ENCODE measurements at places on chromosomes 2 and 18.

GRCh38 chr2:120204022-120204405, 19.2 kb downstream of the TMEM185B start:
- no peak for DNase-seq

DNA sequence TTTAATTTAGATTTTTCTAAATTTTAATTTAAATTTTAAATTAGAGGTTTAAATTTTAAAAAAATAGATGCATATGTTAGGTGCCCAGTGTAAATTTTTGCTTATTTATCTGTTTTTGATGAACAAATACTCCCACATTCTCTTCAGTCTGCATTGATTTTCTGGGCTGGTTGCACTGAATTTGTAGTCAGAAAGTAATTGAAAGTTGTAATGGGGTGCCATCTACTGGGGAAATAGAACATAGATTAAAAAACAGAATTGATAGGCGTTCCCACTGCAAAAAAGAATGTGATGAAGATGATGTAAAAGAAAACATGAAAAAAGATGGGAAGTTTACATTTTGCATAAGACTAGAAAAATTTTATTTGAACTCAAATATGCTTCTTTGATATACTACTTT, 51.7 kb upstream of the CCDC85A start:
- peak; percentile 61 for DNase-seq

GRCh38 chr2:30349691-30350090, 97.4 kb upstream of the LCLAT1 start:
- no peak for DNase-seq

DNA sequence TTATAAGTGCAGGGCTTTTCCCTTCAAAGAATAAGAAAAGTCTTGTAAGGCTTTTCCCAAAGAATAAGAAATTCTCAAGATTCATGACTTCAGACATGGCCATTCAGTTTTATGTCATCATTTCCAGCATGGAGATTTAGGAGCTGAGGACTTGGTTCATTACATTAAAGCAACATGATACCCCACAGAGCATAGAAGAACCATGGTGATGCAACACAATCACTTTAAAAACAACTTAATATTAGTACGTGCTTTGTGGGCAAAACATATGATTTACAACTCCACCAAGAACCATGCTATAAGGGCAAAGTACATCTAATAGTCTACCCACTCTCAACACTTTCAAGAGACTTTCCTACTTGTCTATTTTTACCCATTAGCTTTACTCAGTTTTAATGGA, 214.4 kb downstream of the SRBD1 start:
- no peak for DNase-seq

DNA sequence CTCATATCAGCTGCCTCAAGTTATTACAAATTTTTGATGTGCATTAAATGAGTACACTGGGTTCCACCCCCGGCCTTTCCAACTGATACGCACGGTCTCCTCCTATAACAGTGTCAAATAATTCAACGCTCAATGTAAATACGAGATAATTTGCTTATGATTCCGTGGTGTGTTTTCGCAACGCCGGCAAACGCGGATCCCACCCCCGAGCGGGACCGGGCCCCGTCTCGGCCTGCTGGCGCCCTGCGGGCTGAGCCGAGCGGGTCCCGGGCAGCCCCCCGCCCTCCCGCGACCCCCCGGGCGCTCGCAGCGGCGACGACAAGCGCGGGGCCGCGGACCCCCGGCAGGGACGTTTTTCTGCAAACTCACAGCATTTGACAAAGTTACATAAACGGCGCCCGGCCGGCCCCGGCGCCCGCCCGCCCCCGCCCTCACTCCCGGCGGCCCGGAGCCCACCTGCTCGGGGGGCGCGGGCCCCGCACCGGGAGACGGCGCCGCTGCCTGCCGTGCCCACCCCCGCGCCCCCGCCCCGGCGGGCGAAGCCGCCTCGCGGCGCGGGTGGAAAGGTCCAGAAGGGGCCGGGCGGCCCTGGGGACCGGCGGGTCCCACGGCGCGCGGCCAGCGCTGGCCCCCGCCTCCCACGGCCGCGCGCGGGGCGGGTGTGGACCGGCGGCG, 762 bp downstream of the HDAC4 start:
- DNase-seq, result no peak

- no peak for DNase-seq
These were observed 67.1 kb downstream of the DIS3L2 start for GRCh38 chr2:232028631-232029030.

DNA sequence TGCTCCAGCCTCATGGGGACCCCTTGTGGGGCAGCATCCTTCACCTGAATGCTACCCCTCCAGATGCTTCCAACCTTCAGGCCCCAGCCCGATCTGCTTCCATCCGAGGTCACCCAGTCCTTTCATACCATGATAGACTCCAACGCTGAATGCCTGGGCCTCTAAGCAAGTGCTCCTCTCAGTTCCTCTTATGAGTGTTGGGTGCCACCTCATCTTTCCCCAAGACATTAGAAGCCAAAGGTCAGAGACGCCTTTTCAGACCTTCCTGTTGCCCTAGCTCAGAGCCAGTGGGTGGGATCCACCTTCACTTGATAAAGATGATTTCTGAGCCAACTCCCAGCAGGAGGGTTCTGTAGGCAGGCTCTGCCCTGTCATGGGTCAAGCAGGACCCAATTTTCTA, 174.5 kb upstream of the MGAT5 start:
- no peak for DNase-seq

GRCh38 chr18:48135436-48135966, 205.0 kb upstream of the SMAD2 start:
- DNase-seq, result no peak

DNA sequence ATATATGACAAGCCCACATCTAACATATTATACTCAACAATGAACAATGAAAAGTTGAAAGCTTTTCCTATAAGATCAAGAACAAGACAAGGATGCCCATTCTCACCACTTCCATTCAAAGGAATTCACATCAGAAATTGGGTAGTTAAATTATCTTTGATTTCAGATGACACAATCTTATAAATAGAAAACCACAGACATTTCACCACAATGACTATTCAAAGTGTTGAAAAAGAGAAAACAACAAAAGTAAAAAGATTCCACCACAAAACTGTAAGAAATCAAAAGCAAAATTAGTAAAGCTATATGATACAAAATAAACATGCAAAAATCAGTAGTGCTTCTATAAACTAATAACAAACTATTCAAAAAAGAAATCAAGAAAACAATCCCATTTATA, 279.7 kb upstream of the MYT1L start:
- no peak for DNase-seq

DNA sequence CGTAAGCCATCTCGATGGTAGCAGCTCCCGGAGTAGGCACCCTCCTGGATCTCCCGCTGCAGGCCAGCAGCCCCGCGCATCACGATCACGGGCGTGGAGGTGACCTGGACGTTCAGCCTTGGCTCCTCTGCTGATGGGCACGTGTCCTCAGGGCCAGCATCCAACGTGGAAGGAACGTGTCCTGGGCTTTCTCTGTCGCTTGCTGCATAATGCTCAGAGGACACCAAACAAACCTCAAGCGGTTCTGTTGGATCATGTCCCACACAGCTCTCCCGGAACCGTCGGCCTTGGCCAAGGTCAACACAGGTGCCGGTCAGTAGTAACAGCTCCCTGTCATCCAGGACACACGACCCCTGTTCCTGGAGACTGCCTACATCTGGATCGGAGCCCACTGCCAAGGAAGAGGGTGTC, 23.1 kb downstream of the PASK start:
- no peak for DNase-seq

- DNase-seq, result no peak
These were observed 921.9 kb downstream of the CCDC85A start for GRCh38 chr2:57105694-57106093.

DNA sequence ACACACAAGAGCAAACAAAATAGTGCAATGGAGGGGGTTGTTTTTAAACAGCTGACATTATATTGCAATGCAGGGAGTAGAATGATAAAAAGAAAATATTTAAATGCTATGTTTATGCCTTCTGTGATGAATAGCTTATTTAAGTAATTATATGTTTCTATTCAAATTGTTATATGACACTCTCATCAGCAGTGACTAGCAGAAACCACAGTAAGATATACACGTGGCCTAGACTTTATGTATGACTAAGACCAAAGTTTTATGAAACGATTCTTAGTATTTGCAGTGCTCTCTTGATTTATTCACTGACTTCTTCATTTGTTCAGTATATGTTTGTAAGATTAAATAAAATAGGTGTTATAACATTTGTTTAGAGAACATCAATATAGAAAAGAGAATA, 26.1 kb upstream of the C1D start:
- DNase-seq, result no peak

DNA sequence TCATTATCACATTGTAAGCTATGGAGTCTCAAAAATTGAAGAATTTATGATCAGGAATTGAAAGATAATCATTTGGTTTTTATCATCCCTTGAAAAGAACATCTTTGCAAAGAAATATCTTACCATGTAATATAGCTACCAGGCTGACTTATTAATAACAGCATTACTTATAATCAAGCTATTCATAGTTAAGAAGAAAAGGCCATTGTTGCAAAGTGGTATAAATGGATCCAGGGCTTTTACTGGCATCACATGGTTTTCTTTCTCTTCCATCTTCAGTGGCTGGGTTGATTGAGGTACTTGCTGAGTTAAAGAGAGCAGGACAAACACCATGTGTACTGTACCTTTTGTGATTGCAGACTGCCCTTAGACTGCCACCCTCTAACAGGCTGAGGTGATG, 39.6 kb downstream of the MFSD6 start:
- DNase-seq, result no peak

DNA sequence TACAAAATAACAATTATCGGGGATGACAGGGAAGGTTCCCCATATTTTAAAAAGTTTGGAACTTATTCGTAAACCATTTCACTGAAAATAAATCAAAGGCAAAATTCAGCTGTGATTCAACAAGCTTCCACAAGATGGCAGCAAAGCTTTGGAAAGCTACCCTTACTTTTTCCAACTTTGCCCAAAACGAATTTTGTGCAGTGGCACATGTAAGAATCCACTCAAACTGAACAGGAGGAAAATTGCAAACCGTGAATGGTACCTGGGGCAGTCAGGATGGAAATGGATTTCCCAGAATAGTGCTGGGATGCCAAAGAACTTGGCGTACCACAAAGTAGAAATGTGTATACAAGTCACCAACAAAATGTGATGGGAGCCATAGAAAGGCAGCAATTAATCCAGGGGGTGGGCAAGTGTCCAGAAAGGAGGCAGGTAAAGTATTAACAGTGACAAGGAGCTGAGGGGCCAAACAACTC, 10.7 kb downstream of the RPL31 start:
- no peak for DNase-seq

GRCh38 chr18:907115-907884, 2.6 kb downstream of the ADCYAP1 start:
- peak; percentile 26 for DNase-seq

DNA sequence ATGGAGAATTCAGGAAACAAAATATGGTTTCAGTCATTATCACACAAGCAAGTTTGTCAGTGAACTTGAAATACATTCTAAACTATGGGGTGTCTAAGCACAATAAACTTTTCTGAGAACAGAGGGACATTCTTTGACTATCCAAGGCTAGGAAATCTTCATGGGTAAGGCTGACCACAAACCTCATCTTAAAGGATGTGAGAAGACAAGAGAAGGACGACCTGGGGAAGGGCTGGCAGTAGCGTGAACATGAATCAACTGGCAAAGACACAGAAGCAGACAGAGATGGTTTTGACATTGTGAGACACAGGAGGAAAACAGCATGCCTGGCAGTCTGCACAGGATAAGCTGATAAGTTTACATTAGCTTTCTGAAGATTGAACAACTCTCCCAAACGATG, 752.4 kb upstream of the SLC8A1 start:
- DNase-seq, result no peak

DNA sequence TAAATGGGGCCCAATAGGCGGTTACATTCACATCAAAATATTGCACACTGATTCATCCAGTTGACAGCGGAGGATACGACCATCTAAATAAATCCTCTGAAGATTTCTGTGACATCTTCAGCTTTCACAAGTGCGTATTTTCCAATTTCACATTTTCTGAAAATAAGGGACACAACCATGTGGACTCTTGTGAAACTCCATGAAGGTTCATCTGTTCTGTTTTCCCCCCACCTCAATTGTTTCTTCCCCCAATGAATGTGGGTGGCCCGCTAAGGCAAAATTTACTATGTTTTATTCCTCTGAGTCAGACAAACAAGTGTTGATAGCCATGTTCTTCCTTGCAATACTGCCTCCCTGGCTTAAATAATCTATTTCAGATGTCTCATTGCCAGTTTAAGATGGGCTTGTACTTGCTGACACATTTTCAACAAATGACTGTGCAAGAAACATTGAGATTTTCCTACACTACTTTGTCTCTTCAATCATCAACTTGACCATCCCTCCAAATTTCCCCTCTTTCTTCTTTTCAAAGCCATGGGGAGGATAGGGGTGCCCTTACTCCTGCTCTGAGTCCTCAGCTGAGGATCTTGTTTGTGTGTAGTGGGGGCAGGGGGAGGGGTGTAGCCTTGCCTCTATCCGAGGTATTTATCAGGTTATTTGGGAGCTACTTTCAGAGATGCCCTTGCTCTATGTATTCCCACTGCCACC, 78.2 kb downstream of the BCL11A start:
- no peak for DNase-seq

DNA sequence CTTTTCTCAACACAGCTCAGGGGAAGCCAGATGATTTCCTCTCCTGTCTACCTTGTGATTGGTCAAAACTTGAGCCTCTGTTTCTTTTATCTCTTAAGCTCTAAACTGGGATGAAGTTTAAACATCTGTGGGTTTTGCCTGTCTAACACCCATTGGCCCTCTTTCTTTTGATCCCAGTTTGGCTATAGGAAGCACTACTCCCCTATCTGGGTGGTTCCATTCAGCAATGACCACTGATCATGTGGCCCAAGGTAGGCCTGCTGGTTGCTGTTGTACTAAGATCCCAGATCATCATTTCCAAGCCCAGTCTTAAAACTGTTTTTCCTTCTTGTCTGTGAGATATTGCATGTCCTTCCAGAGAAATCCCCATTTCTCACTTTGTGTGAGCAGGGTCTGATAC, 51.6 kb upstream of the STPG4 start:
- DNase-seq, result no peak

DNA sequence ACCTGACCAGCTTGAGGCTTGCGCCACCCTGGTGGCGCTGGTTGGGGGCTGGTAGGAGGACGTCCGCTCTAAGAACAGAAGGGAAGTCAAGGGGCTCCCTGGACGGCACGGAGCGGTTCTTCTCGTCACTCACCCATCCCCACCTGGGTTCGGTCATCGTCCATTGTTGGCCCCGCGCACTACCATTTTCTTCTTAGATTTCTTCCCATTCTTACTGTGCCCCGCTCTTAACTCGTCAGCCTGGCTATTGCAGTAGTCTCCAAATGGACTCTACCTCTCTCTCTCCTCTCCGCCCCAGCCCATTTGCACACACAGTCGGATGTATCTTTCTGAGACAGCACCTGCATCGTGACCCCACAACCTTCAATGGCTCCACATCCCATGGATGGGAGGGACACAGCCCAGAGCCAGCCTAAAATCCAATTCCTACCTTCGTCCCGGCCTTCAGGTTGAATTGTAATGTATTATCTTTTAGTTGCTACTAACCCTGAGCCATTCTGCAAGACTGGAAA, 814 bp upstream of the RAB1A start:
- DNase-seq, result peak; percentile 75
